Upper lobe of left lung (tissue), 6 donors: ENCODE measurements at places on chromosomes 7 and 10.

- DNase-seq: no peak
Measured at GRCh38 chr10:51960494-51960895, 261.1 kb upstream of the CSTF2T start.

GRCh38 chr7:148044173-148044572 lies 546.4 kb upstream of the C7orf33 start:
- DNase-seq: no peak

DNA sequence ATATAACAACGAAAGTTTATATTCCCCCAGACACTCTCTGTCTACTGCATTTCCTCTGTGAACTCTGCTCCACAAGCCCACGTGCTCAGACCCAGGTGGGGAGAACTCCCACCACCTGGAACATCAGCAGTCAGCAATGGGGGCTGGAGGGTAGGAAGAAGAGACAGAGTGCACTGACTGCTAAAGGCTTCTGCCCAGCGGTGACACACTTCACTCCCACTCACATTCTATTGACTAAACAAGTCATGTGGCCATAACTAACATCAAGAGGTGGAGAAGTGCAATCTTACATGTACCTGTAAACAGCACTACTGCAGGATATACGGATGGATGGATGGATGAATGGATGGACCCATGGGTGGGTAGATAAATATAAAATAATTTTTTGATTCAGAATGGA lies 122.2 kb downstream of the MPP7 start:
- no peak for DNase-seq

- no peak for DNase-seq
Measured at GRCh38 chr10:3248526-3249306, 76.1 kb upstream of the PITRM1 start.
